HAP-1 (cell line): ENCODE measurements at places on chromosomes 11 and 22.

- DNase-seq, result no peak
These were observed 59.8 kb upstream of the NAV2 start for GRCh38 chr11:19652623-19653375.

DNA sequence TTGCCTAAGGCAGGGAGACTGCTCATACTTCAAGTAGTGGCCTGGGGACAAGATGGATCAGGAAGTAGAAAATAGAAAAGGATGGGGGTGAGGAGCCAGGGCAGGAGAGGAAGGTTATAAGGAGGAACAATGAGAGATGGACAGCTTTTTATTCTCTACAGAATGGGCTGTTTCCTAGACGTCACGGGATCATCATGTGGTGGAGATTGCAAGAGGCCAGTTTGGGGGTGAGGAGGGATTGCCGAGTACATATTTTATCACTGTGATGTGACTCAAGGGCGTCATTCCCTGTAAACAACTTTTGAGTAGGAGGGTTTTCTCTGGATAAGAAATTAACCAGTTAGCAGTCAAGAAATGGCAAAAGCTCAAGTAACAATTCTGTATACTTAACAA is 406.3 kb downstream of the ETS1 start:
- no peak for DNase-seq

GRCh38 chr22:50305923-50306566 is 1.4 kb downstream of the PLXNB2 start:
- peak; percentile 88 for DNase-seq

DNA sequence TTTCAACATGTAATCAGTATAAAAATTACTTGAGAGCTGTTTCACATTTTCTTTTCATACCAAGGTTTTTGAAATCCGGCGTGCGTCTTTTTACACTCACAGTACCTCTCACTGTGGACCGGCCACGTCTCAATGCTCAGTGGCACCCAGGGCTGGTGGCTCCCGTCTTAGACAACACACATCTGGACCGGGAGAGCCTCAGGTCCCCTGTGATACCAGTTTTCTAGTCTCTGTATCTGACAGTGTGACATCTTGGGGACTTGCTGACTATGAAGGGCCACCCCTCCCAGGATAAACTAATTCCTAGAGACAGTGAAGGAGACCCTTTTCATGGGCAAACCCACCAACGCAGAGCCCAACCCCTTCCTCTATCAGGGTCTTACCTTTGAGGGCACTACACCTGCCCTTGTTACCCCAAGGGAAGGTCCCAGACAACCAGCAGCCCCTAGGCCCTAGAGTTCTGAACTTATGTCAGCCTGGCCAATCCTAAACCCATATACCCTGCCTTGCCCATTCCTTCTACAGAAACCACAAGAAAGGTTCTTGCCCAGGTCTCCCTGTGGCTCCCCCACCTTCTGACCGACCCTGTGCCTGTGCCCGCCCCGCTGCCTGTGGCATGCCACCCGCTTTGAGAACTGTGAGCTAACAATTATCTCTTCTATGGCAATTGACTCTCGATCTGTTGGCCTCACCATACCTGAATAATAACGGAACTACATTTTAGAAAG is 6.1 kb upstream of the ASCL2 start:
- DNase-seq, result no peak

- no peak for DNase-seq
These were observed 38.2 kb downstream of the CSRP3 start for GRCh38 chr11:19163617-19164016.
